ENCODE measurements at places on chromosomes 6 and 20.

DNA sequence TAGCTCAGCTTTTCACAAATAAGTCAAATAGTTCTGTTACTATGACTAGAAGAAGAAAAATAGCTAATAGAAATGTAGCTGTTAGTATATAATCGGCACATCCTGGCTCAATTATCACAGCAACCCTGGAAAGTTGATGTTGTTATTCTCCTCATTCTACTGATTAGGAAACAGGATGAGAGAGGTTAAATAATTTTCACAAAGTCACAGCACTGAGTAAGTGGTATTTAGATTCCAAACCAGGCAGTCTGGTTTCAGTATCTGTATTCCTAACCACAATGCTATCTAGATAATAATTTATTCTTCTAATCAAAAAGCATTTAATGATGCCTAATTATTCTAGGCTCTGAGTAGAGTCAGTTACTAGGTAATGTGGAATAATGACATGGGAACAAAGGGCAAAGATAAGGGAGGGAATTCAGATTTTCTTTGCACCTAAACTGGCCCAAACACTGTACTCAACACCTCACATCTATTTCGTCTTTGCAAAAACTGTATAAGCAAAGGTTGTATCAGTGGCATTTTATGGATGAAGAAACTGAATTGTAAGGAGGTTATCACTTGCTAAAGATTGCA lies 51.3 kb downstream of the PDE7B start:
- no peak for DNase-seq

DNA sequence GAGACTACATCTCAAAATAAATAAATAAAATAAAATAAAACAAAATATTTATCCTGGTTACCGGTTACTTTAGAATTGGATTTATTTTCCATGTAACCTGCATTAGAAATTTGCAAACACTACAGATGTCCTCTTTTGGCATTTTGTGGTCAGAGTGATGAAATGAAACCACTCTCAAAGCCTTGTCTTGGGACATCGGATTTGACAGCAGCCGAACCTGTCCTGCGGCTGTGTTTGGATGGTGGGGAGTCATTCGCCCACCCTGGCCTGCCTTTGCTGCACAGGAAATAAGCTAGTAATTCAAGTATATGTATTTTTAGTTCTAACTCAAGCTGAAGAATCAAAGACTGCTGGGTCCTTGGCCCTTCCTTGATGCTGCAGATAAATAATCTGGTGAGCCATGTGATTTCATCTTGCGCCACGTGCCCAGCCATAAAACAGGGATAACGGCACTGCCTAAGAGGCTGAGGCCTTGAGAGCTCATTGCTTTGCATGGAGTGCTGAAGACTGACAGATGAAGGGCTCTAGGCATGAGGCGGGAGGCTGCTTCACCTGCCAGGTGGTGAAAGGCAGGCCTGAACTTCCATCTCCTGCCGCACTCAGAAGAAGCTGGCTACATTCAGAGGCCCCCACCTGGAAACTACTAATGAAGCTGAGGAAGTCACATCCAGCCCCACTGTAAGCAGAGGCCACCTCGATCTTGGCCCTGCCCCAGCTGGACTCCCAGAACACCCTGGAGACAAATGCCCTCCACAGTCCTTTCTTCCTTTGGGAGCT lies 76.9 kb downstream of the NOL4L start:
- DNase-seq: no peak

DNA sequence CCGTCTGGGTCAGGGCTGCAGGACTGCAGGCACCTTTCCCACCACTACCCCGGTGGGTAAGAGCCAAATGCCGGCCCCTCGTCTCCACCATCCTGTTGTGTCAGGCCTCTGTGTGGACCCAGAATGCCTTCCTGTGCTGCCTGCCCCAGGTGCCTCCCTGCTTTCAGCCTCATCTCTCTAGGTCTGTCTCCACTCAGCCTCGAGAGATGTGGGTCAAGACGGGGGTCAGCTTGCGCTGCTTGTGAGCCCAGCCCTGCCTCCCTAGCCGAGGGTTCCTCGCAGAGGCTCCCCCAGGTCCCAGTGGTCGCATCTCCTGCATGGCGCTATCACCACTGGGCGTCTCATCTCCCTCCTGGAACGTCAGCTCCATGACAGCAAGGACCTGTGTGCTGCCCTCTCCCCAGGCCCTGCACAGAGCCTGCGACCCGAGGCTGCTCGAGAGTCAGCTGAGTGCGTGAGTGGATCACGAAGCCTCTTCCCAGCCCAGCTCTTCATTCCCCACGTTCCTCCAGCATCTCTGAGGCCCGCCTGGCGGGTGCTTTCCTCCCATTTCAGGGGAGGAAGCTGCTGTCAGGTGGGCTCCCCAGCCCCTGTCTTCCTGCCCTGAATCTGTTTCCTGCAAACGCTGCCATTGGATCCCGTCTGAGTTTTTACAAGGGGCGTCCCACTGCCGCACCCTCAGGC lies 38.7 kb upstream of the ZBP1 start:
- DNase-seq: no peak

- no peak for DNase-seq
Measured at GRCh38 chr6:50116797-50117542, 67.2 kb upstream of the DEFB112 start.

- DNase-seq: peak; percentile 72
Measured at GRCh38 chr6:23659125-23659524, 466.9 kb upstream of the NRSN1 start.

DNA sequence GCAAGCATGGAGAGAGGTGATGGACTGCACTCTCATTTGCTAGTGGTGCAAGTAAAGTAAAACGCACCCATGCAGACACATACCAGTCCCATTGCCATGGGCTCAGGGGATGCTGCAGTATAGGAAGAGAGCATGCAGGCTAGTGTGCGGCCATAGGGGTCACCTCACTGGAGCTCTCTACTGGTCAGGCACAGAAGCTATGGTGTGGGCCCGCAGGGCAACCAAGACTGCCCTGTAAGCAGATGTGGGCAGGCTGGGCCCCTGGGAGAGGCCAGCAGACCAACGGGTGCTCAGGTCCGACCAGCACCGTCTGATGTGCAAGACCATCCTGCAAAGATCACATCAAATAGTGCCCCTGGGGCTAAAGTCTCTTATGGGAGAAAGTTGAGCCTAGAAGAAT lies 290.7 kb downstream of the HTR1B start:
- DNase-seq: no peak

GRCh38 chr6:73739096-73739495 lies 43.1 kb downstream of the CD109 start:
- peak; percentile 64 for DNase-seq

DNA sequence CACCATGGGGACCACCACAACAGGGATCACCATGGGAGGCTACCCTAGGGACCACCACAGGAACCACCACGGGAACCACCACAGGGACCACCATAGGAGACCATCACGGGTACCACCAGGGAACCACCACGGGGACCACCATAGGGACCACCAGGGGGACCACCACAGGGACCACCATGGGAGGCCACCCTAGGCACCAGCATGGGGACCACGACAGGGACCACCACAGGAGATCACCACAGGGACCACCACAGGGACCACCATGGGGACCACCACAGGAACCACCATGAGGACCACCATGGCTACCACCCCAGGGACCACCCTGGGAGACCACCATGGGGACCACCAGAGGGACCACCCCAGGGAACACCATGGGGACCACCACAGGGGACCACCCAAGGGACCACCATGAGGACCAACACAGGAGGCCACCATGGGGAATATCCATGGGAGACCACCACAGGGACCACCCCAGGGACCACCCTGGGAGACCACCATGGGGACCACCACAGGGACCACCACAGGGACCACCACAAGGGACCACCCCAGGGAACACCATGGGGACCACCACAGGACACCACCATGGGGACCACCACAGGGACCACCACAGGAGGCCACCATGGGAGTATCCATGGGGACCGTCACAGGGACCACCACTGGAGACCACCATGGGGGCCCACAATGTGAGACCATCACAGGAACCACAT lies 67.6 kb upstream of the MPC1 start:
- no peak for DNase-seq

DNA sequence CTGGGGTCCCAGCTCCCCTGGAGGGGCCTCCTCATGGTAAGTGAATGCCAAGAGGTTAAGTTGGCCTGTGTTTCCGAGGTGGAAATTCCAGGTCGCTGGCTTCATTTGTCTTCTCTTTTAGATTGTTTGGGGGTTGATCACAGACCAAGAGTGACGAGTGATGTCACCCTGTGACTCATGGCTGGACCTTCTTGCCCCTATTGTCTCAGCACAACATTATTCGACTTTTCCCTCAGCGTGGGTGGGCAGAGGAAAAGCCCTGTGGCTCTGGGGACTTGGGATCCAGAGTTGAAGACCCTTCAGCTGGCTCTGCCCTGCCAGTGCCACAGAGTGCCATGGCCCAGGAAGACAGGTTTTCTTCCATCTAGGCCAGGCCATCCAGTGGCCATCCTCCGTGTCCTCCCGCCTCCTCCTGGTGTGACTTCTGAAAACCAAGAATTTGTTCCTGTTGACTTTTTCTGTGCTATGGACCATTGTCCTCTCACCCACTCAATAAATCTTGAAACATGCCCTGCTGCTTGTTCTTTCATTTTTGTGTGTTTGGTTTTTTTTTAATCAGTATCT lies 15.4 kb upstream of the SNHG17 start:
- DNase-seq: no peak

GRCh38 chr20:44861531-44862006 lies 23.9 kb upstream of the YWHAB start:
- no peak for DNase-seq

DNA sequence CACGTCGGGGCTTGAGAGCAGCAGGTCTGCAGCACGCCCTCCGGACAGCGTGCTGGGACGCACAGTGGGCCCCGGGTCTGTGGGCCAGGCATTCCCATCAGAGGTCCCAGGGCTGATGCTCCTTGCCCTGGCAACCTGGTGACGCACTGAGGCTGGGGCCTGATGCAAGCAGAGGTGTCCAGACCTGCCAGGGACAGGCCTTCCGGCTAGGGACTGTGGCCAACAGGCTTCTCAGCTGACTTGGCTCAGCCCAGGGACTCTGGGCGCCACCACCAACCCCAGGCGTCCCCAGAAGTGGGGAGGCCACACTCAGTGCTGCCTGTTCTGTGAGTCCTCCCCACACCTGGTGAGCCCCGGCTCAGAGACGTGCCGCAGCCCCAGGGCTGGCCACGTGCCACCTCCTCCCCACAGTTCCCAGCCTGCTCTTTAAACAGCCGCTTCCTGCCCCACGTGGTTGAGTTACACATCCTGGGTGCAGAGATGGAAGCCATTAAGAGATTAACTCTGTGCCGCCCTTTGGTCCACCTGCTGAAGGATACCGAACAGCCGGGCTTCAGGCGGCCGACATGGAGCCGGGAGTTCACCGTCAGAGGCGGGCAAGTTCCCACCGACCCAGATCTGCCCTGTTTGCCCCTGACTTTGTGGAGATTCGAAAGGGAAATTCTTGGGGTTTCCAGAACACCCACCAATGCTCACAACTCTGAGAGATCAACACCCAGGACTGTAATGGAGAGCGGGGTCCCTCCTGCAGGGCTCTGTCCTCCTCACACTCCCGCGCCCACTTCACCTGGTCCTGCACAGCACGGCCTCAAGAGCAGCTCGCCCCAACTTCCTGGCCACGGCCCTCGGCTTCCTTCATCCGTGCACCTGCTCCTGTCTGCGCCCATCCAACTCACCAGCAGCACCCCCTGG lies 37.6 kb upstream of the ZBP1 start:
- no peak for DNase-seq

DNA sequence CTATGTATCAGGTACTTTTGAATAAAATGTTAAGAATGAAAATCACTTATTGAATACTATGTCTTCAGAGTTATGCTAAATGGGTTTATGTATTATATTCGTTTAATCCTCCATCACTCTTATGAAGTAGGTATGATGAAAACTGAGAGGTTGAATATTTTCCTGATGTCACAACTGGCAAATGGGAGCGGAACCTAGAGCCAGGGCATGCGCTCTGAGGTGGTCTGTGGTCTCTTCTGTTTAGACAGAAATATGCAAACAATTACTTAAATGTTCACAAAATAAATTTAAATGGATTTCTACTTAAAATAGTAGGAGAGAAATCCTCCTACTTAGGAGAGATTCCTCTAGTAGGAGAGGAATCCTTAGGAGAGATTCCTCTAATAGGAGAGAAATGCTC lies 21.3 kb upstream of the UTRN start:
- DNase-seq: no peak

DNA sequence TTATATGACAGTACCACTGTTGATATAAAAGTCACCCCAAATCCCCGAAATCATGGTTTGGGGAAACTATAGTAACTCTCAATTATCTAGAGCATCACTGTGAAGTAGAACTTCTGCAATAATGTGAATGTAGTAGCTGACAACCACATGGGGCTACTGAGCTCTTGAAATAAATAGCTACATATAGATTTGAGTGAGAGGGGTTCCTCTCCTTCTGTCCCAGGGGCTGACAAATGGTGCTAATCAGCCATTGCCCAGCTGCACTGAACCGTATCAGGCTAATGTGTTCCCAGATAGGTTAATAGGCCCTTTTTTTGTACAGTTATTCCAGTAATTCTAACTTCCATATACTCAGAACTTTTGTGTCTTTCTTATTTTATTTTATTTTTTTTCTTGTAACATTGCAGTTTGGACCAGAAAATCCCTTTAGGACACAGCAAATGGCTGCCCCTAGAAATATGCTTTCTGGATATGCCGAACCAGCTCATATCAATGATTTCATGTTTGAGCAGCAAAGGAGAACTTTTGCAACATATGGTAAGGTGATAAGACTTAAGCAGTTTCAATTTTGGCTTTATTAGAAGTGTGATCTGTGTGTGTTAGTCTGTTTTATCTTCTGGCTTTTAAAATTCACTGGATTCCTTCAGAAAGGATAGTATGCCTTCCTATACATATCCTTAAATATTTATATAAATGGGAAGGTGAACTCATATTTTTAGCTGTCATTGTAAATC lies 21.1 kb downstream of the CDC40 start:
- no peak for DNase-seq

GRCh38 chr6:6469074-6469473 lies 119.4 kb upstream of the LY86 start:
- DNase-seq: no peak

DNA sequence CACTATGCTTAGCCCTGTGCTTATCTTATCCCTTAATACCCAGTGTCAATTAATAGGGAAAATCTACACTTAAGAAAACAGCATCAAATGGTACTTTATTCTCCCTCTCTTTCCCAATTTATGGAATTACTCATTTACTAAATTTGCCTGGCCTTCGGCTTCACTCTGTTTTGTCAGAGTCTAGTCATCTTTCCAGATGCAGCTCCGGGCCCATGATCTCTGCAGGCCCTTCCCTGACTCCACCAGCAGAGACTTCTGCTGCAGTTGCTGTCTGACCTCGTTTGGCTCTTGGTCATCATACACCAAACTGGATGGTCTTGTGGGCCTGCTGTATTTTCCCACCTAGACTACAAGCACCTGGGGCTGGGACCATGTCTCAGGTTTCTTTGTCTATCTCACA lies 27.4 kb downstream of the MRS2 start:
- DNase-seq: no peak

DNA sequence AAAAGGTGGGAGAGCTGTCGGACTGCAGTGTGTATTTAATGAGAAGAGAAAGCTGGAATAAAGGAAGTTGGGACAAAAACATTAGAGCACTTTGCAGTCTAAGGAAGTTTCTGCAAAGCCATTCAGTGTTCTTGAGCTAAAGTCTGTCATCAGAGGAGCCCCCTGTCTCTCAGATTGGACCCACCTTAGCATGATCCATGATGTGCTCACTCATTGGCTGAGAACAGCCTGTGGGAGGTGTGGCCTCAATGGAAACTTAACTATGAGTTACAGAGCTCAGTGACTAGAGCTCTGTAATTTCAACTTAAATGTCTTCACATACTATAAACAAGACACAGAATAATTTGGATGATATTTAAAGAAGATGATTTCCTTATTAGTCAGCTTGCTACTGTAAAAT lies 437.0 kb downstream of the BTBD3 start:
- no peak for DNase-seq
